ENCODE measurements at places on chromosomes 3 and 15.

GRCh38 chr15:67838789-67839332, 984 bp downstream of the RNU6-1 start:
- no peak for DNase-seq

DNA sequence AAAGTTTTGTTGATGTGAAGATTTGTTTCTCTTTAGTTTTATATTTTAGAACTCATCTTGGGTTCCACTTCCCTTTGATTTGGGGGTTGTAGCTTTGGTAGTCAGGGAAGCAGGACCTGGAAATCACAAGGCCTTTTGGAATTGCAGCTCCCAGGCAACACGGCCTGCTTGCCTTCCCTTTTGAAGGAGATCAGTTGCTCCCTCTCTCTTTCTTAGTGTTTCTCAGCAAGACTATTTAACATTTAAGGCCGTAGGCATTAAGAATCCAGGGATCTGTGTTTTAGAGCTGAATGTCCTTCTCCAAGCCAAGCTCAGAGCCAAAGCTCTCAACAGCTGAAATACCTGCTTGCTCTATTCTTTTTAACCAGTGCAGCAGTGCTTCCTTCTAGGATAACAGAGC, 310.3 kb downstream of the PTPRG start:
- DNase-seq, result no peak

- no peak for DNase-seq
Observed at GRCh38 chr3:131386429-131387165, 5.0 kb downstream of the NUDT16 start.

GRCh38 chr15:62964251-62964650, 78.3 kb upstream of the TPM1 start:
- DNase-seq, result no peak

GRCh38 chr15:60774829-60775463, 296.0 kb upstream of the ICE2 start:
- no peak for DNase-seq

DNA sequence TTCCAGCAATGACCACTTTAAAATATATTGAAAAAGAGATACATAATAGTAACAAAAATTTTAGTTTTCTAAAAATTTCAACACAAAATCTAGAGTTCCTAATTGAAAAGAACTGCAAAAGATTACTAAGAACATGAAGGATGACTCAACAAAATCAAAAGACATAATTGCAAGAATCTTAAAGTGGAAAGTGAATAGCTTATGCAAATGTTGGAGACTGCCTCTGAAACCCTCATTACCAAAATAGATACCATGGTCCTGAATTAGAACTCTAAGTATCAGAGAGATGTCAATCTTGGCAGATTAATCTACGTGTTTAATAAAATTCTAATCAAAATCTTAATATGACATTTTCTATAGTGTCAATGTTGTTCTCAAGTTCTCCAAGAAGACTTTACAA, 60.7 kb upstream of the SGO1 start:
- no peak for DNase-seq
